ENCODE measurements at places on chromosomes 6 and 20.

GRCh38 chr6:154196333-154196885 is 157.4 kb downstream of the OPRM1 start:
- no peak for DNase-seq

GRCh38 chr6:11486486-11486885 is 51.1 kb upstream of the TMEM170B start:
- DNase-seq: no peak

DNA sequence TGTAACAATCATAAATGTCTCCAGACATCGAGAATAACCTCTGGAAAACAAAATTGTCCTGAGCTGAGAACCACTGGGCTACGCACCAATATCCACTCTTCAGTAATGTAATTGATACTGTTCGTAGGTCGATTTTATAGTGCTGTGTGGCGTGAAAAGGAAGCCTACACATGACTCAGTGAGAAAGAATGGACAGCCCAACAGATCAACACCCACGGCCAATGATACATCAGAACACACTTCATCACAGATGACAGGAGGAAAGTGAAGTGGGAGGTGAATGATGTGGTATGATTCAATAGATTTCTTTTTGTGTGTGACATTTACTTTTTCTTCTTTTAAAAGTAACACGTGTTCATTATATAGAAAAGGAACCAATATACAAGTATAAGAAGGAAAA is 93.5 kb downstream of the RPS12 start:
- no peak for DNase-seq

DNA sequence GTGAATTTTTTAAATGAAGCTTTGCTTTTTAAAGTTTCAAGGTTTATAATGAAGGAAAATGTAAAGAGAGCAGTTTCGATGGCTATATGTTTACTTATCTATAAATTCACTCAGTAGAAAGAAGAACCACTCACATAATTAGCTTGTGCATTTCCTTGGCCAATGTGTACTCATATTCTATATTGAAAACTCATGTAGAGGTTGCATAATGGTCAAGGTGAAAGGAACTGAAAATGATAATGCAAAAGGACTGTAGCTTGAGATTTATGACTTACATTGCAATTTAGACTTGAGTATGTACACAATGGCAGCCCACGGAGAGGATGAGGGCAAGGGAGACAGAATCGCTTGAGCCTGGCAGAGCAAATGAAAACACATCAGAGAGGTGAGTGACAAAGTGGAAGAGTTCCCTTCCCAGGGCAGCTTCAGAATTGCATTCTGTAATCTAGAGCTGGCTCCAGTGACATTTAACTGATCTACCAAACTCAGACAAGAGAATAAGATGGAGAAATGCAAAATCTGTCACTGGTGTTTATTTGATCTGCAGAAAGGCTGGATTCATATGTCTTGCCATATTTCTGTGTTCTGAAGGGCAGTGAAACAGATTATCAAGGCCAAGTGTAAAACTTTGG is 191.8 kb downstream of the TMEM200A start:
- DNase-seq: no peak

- DNase-seq: no peak
Observed at GRCh38 chr6:1801401-1801800, 191.7 kb downstream of the FOXC1 start.

GRCh38 chr6:34359418-34360158 is 32.9 kb downstream of the NUDT3 start:
- DNase-seq: no peak

- no peak for DNase-seq
Observed at GRCh38 chr6:39530201-39530759, 194.9 kb downstream of the KIF6 start.

GRCh38 chr20:2252419-2252997 is 43.3 kb upstream of the TGM3 start:
- DNase-seq: no peak

GRCh38 chr20:3794701-3795420 is 1.2 kb upstream of the CDC25B start:
- no peak for DNase-seq

DNA sequence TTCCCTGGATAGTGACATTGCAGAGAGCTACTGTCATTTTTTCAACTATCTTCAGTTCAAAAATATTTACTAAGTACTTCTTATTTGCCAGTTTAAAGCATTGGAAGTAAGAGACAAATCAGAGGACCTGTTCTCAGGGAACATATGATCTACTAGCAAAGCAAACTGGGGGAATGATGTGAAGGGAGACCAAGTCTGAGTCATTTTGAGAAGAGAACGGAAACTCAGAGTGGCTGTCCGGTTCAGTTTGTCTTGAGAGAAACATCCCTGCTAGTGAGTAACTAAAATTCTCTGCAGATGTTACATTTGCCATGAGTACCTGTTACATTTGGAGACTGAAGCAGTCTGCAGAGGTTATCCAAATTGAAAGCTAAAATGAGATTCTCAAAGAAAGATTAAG is 118.3 kb downstream of the KCNQ5 start:
- DNase-seq: no peak

GRCh38 chr6:33344701-33345697 is 27.5 kb upstream of the ZBTB22 start:
- peak; percentile 84 for DNase-seq

- DNase-seq: no peak
Observed at GRCh38 chr6:154993026-154993425, 2.1 kb upstream of the TIAM2 start.

DNA sequence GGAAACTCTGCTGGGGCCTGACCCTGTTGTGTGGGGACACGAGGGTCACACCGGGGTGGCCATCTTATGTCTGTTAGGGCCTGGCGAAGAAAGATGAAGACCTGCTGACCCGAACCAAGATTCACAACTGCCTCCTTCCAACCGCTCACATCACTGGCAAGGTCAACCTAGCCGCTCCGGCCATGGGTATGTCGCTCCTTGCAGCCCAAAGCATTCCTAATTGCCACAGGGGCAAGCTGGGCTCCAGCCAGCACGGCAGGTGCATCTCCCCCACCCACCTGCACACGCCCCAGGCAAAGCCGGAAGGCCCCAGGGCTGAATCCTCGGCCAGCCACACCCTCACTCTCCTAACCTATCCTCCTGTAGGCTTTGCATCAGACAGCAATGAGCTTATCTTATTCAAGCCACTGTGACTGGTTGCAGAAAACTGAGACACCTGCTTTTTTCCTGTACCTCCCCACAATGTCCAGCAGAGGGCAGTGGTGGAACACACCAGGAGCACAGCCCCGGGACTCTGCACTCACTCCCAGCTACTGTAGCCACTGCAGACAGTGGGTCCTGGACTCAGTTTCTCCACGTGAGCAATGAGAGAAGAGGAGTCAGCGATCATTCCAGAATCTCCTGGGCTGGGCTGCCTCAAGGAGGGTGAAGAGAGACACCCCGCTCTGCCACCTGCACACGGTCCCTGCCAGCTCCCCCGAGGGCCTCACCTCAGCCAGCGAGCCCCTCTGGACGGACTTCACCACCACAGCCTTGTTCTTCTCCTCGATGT is 170.2 kb downstream of the PREX1 start:
- peak; percentile 28 for DNase-seq

DNA sequence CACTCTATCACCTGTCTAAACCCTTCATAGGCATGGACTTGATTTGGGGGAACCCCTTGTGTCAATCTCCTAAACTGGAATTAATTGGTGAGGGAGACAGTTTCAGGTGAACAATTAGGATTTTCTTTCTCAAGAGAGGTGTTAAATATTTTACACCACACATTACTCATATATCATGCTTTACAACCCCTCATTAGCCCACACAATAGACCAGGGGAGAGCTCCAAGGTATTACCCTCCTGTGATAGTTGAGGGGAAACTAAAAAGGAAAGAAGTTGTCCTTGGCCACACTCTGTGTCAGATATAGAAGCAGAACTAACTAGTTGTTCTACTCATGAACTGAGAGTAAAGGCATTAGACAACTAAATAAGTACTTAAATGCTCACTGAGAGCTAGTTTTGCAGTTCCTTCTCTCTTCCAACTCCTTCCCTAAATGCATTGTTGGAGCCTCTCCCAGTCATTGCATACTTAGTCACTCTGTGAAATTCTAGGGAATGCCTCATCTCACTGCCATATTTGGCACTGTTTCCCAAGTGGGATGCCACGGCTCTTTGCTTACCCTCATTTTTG is 183.7 kb upstream of the CEP162 start:
- DNase-seq: no peak

DNA sequence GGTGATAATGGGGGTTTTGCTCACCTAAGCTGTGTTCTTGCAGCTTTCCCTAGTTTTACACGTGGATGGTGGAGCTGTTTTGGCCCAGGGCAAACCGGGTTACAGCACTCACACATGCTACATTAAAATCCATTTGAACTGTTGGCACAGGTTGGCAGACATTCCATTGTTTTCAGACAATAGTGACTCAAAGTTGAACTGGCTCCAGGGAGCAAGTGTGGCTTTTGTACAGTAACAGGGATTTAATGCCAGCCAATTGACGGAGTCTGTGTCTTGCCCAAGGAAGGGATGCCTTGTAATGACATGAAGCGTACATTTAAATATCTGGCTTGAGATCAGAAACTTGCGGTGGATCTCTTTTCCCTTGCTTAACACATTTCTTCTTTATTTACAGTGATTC is 183.1 kb downstream of the DTNBP1 start:
- no peak for DNase-seq

DNA sequence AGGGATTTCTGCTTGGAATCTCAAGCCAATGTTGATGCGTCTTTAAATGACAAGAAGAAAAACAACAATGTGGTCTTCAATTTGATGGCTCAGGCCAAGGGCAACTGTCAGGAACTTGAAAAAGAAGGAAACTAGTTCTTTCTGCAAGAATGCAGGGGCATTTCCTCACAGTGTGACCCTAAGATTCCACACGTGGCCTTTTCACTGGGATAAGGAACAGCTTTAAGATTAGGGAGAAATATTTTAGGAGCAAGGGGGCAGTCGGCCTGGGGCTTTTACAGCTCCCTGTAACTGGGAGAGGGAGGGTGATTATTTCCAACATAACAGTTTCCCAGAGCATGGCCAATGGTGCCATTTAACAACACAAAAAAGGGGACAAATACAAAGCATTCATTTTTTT is 39.4 kb upstream of the MRPS10 start:
- DNase-seq: no peak

DNA sequence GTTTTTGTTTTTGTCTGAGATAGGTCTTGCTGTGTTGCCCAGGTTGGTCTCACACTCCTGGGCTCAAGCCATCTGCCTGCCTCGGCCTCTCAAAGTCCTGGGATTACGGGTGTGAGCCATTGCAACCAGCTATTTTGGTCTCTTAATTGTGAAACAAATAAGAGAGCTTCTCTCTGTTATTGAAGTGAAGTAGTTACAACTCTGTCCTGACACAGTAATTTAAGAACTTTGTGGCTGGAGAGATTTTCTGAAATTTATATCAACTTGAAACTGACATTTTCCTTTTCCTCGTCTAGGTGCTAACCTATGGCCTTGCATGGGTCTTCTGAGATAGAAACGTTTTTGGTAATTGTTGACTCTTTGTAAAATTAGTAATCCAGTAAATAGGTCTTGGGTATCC is 122.1 kb upstream of the DOK5 start:
- no peak for DNase-seq

- no peak for DNase-seq
Observed at GRCh38 chr6:36928547-36928918, 26.0 kb upstream of the PI16 start.

DNA sequence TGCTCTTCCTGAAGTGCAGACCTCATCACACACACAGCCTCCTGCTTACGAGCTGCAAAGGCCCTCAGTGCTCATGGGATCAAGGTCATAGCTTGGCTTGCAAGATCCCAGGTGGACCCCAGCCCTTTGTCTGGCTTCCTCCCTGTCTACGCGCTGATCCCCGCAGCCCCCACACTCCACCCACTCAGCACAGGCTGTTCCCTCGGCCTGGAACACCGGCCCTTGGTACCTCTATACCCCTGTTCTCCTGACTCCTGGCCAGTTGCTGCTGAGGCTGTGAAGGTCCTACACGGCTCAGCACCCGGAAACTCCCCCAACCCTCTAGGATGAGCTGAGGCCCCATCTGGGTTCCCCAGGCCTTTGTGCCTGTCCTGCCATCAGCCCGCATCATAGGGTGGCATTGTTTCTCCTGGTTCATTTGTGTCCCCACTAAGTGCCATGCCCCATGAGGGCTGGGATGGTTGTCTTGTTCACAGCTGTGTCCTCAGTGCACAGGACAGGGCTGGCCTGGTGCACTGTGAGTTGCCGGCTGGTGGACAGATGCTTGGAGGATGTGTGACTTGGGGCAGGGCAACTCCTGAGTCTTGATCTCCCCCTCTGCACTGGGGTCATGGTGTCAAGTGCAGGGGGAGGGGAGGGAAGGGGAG is 57.0 kb downstream of the ADNP start:
- no peak for DNase-seq

DNA sequence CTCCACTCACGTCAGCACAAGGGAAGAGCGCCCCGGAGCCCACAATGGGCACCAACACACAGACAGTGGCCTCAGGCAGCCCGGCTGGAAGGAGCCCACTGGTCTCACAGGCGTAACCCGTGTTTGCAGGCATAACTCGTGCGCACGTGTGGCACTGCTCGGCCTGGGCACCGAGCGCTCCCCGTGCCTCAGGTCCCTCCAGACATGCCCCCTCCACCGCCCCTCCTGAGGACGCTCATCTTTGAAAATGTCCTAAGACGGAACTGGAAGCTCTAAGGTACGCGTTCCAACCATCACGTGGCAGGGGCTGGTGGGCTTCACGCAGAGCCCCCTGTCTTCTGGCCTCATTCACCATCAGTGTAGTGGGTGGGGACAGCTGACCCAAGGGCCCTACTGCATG is 44.6 kb downstream of the SSR1 start:
- DNase-seq: no peak

DNA sequence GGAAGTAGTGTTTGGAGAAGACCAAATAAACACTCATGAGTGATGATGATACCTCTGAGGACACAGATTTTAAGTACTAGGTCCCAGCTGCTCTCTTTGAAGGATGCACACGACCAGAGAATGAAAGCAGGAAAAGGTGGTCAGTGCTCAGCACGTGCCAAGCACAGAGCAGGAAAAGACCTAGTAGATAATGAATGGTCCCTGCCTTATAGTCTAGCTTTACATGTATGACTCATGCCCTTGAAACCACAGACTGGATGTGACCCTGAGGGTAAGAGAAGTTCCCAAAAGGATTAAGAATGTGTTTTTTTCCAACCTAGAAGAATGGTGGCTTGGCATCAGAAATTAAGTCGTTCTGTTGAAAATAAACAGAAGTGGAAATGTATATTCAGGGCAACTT is 2.8 kb upstream of the MC3R start:
- no peak for DNase-seq

DNA sequence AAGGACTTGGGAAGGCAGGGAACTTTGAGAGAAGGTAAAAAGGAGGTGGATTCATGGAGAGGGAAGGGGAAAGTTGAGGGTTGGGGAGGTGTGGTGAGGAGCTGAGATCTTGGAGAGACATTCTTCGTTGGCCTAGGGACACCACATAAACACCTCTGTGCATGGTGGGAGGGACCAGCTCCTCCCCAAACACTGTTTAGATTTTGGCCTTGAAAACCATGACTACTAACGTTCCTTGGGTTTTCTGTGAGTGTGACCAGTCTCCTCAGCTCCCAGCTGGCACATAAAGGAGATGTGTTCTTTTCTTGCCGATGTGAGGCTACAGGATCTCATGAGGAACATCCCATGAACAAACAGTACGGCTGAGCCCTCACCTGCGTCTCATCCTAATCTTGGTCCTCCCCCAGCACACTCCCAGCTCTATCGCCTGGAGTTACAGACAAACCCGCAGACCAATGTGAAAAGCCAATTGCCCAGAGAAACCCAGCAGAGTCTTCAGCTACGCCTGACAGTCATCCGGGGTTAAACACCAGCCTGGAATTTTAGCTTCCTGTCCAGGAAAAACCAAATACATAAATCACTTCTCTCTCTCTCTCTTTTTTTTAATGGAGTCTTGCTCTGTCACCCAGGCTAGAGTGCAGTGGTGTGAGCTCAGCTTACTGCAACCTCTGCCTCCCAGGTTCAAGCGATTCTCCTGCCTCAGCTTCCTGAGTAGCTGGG is 22.0 kb upstream of the DDR1 start:
- no peak for DNase-seq

Data from stimulated activated naive CD4-positive, alpha-beta T cell (primary cell).